ENCODE measurements at places on chromosomes 1 and 21.
A peak's percentile ranks its signal among the peaks of the same experiment; 100 is the strongest.

- DNase-seq = no peak
These were observed 19.5 kb downstream of the A3GALT2 start for GRCh38 chr1:33301273-33301984.

DNA sequence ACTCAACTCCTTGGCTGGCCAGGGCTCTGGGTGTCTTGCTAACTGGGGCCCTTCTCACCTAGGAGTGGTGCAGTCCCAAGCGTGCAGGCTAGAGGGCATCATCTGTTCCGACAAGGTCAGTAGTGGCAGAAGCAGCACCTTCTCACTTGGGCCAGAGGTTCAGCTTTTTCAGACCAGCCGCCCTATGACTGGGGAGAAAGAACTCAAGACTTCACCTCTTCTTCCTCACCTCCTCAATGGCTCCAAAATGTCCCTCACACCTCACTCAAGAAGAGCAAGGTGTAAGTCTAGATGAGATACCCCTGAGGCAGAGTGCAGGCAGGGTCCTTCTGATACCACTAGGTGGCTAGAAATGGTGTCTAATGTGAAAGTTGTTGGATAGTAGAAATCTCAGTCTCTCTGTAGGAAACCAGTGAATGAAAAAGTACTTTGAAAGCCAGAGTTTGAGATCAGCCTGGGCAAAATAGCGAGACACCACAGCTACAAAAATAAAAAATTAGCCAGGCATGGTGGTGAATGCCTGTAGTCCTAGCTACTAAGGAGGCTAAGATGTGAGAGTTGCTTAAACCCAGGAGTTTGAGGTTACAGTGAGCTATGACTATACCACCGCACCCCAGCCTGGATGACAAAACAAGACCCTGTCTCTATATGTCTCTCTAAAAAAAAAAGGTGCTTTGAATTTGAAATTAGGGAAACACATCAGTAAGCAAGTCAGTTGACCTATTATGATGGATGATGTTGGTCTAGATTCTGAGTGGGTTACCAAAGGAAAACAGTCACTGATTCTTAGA, 8.6 kb upstream of the IL20 start:
- DNase-seq = no peak

DNA sequence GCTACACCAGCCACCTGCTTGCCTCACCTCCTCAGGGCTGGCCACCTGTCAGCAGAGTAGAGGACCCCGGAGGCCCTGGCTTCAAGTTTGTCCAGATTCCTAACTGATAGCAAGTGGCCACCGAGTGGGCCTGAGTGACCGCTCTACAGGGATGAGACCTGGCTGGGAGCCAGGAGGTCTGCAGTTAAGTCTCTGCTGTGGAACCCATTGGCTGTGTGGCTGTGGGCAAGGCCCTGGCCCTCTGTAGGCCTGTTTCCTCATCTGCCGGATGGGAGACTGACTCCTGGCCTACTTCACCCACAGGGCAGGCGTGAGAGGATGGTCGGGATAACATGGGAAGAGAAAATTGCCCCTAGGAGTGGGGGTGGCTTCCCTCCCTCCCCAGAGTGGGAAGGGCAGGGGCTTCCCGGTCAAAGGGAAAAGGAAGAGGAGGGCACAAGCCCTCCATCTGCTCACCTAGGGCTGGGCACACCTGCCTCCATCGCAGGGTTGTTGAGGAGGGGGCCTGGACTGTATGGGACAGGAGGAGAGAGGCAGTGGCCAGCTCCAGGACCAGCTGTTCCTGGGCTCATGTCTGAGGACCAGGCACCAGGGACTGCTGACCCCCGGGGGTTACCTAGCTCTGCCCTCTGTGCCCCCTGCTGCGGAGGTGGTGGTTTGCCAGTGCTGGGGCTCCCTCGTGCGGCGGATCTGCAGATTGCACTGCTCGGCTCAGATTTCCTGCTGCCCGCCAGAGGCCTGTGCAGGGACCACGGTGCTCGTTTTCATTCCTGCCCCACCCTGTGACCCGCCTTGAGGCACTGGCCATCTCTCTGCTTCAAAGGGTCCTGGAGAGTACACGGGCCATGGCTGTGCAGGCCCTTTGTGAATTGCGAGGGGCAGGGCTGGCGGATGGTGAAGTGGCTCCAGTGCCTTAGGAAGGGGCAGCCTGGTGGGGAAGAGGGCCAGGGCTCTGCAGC, 9.1 kb upstream of the MTFR1L start:
- DNase-seq = peak; percentile 68

GRCh38 chr1:172699695-172700227, 40.9 kb downstream of the FASLG start:
- DNase-seq = no peak

GRCh38 chr1:15053153-15053552, 100.4 kb upstream of the TMEM51 start:
- no peak for DNase-seq
